NCI-H1105 treated with DMSO at 0.1 percent for 48 hours (cell line): ENCODE measurements at places on chromosomes 2 and 18.

DNA sequence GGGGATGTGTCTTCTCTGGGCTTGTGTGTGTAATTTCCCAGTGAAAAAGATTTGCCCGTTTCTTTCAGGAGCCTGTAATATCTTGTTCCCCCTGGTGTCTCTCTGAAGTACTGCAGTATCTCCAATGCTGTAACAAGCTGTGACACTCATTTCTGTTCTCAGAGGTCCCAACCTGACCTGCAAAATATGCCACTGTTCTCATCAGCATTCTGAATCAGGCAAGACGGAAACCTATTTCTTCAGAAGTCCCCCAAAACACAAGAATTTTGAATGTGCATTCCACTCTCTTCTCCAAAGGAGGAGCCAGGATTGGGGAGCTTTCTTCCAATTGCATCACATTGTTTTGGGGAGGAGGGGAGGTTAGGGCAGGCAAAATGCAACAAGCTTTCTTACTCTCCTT lies 77.0 kb upstream of the CNGA3 start:
- no peak for DNase-seq

GRCh38 chr18:67132919-67133318 lies 383.6 kb downstream of the DSEL start:
- DNase-seq: peak; percentile 96

GRCh38 chr18:60982329-60982695 lies 350.9 kb upstream of the CDH20 start:
- no peak for DNase-seq

GRCh38 chr2:214706986-214707385 lies 102.5 kb downstream of the BARD1 start:
- DNase-seq: no peak
